Effector memory CD8-positive, alpha-beta T cell (primary cell): ENCODE measurements at places on chromosomes 7 and 10.

- DNase-seq = no peak
These were observed 183.7 kb upstream of the SH2B2 start for GRCh38 chr7:102103027-102103372.

- DNase-seq = no peak
These were observed 22.4 kb upstream of the KLF6 start for GRCh38 chr10:3807211-3807927.

DNA sequence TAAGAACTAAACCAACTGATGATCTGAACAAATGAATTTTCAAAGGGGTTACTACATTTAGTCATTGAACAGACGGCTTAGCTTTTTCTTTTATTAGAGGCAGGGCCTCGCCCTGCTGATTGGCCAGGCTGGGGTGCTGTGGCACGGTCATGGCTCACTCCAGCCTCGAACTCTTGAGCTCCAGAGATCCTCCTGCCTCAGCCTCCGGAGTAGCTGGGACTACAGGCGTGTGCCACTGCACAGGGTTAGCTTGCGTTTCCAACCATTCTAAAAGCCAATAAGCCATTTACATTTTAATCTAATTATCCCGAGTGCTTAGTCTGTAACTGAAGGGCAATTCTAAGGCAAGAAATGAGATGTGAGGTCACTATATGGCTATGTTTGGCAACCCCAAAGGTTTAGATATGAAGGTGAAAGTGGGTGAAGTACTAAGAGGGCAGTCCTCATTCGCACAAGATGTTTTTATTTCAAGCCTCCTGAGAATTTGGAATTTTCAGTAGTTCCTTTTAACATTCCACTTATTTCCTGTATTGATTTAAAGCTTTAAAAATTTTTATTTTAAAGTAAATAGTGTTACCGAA is 1.6 kb upstream of the CDK13 start:
- no peak for DNase-seq

GRCh38 chr7:82247814-82248433 is 195.7 kb downstream of the CACNA2D1 start:
- no peak for DNase-seq

- no peak for DNase-seq
These were observed 36.1 kb upstream of the TARP start for GRCh38 chr7:38309555-38309954.

GRCh38 chr10:88553116-88553752 is 29.9 kb downstream of the RNLS start:
- peak; percentile 17 for DNase-seq

DNA sequence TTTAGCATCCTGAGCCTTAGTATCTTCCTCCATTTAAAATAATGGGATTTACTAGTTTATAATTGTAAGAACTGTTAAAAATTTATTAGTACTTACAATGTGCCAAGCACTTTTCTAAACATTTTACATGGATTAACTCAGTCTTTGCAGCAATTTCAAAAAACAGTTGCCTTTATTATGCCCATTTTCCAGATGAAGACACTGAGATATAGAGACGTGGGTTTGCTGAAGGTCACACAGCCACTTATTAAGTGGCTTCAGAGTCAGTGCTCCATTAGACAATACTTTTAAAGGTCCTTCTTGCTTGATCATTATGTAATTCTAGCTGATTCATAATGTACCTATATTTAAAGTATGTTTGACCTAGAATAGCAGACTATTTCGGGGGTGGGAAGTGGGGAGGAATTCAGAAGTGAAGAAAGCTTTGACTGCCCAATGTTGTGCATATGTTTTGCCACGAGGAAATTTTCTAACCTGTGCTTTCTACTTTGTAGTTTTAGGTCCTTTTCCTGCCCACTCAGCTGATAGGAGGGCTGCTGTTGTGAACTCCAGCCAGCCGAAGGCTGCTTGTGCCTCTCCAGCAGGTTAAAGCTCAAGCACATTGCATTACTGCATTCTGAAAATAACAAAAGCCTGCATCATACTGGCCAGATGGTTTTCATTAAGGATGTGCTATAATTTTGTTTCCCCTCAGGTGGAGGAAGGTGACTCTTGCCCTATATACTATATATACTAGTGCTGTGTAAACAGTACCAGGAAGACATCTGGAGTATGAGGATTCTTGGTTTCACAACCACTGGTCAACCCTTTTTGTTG is 4.3 kb downstream of the PLEKHA8 start:
- DNase-seq = no peak

DNA sequence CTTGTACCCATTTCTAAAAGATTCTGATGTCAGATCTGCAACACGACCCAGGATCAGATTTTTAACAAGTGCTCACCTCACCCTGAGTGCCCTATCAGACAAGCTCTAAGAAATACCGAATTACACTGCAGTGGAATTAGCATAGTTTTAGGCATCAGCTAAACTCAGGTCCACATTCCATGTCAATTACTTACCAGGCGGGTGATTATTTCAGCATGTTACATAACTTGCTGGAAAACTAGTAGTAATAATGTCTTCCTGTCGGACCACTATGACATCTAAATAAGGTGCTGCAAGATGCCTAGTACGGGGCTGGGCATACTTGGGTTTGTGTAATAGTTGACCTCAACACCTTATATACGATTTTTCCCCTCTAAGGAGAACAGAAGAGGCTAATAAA is 21.0 kb downstream of the TRIL start:
- no peak for DNase-seq

GRCh38 chr10:127148066-127148932 is 48.1 kb downstream of the INSYN2A start:
- no peak for DNase-seq

DNA sequence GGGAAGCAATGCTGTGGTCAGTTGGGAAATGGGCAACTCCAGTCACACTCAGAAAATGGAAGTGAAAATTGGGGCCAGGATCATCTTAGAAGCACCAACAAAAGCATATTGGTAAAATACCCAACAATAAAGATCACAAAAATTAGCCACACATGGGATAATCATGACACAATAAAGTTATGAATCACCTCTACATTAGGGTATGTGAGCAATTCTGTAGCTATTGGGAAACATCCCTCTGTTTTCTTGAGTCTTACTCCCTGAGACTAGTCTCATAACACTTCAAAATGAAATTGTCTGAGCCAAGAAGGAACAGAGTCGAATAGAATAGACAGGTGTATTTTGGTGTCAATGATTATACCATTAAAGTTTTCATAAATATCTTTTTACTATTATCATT is 178.3 kb downstream of the DYNC1I1 start:
- no peak for DNase-seq

DNA sequence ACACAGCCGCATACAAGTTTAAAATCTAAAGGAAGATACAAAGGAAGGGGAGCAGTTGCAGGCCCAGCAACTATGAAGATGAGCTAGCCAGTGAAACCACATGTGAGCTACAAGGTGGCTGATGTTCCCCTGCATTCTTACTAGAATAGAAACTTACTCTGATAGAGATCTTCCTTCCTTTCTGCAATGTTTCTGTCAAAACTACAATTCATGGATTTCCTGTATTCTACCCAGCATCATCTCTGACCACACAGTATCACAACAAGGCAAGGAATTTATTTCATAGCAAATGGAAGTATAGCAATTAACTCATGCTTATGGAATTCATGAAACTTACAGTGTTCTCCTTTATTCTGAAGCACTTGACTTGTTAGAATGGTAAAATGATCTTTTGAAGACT is 68.7 kb upstream of the AASS start:
- DNase-seq = no peak

DNA sequence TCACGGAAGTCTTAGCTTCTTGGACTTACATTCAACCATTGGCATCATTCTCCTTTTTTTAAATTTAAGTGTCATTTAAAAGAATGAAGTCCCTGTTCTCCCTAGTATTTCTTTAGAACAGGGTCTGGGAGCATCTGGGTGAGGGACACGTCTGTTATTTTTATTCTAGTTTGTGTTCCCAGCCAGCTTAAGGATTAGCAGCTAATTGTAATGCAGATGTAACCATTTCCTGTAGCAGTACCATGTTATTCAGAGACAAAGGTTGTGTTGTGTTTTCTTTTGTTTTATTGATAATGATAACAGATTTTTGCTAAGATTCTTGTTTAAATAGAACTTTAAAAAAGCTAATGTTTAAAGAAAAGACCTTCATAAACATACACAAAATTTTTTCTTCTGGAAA is 34.3 kb downstream of the BMS1 start:
- no peak for DNase-seq

DNA sequence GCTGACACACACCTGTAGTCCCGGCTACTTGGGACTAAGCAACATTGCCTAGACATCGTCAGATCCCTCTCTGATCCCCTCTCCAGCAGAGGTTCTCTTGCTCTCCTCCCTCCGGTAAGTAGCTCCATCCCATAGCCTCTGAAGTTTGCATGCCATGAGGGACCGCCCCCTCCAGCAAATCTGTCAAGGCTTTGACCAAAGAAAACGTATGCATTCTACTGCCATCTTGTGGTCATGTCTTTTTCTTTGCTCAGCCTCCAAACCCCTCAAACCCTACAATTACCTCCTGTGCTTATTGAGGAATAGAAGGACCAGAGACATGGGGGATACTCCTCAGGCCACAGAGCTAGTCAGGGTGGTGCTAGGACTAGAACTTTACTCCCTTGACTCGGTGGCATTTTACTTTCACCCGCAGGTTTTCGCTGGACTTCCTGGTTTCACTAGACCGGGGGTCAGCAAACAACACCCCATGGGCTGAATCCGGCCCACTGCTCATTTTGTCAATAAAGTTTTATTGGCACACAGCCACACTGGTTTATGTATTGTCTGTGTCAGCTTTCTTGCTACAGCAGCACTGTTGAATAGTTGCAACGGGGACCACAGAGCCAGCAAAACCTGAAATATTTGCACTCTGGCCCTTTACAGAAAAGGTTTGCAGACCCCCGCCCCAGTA is 202.6 kb upstream of the FOXK1 start:
- no peak for DNase-seq

DNA sequence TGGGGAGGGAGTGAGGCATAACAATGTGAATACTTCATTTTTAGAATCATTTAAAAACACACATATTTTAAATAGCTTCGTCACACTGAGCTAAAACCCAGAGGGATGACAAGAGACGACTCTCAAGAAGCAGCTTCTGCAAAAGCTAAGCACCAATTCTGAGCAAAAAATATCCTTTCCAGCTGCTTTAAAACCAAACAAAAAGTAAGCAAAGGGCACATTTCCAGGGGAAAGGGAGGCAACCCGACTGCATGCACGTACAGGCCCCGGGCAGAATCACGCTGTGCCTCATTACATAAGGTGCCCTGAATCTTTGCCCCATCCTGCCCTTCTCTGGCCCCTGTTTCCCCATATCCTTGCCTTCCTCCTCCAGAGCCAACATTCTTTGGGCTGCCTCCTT is 78.4 kb downstream of the DGKI start:
- DNase-seq = no peak

DNA sequence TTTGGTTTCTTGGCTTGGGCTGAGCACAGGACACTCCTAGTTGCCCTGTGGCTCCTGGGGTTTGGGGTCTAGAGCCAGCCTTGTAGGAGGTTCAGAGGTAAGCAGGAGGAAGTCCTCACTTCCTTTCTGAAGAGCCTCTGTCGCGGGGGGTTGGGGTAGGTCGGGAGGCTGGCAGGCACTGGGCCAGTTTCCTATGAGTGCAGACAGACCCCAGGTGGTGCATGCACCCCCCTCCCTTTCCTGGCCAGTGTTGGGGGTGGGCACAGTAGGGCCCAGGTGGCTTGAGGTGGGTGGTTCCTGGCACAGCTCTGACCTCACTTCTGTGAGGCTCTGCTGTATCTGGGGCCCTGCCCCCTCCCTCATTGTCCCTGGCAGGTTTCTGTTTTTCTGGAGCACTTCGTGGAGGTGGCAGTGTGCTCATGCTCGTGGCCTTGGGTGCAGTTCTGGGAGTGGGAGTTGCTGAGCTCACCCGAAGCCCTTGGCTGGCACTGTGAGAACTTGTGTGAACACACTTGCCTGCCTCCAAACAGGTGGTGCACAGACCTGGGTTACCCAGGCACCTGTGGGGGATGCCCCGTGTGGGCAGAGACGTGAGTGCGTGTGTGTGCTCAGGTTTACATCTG is 1.8 kb downstream of the PALD1 start:
- DNase-seq = no peak

DNA sequence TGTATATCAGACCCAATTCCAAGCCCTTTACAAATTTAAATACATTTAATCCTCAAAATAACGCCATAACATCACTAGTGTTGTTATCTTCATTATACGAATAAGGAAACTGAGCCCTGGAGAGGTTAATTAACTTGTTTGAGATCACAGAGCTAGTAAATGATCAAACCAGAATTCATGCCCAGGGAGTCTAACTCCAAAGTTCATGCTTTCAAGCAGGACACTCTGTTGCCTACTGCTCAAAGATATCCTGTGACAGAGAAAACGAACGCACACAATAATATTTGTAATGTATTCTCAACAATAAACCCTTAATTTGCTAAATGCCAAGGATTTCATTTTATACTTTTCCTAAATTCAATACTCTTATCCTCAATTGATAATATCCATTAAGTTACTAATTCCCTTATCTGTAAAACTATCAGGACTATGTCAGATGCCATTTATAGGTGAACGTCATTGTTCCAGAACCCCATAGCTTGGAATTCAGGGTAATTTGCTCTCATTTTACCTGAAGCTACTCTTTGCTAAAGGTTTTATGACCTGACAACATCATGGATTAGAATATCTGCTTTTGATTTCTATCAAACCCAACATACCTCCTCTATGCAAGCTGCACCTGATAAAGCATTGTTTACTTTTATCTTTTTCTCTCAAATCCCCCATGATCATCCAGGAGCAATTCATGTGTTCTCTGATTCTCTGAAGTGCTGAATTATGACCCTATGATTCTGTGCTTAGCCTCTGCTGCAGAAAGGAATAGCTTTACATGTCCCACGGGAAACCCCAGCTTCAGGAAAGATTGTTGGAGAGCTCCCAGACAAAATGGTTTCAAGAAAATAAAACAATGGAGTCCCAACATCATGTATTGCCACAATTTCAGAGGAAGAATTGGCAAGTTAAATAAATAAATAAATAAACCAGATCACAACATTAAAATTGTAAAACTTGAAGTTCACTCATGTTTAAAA is 150.2 kb upstream of the CDK1 start:
- DNase-seq = no peak

- DNase-seq = no peak
These were observed 16.7 kb downstream of the PTPRE start for GRCh38 chr10:127923646-127924045.

DNA sequence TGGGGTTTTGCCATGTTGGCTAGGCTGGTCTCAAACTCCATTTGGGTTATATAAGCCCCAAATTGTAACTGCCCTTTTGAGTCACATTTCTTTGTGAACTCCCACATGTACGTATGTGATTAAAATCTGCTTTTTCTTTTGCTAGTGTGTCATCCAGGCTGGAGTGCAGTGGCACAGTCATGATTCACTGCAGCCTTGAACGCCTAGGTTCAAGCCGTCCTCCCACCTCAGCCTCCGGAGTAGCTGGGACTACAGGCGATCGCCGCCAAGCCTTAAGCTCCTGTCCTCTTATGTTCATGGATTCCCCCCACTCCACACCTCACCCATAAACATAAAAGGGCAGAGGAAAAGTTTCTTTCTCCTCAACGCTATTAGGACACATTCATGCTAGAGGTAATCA is 4.4 kb upstream of the SMC3 start:
- no peak for DNase-seq

- no peak for DNase-seq
These were observed 214.3 kb downstream of the NEBL start for GRCh38 chr10:20682782-20683181.
